Stimulated activated CD8-positive, alpha-beta memory T cell treated with anti-CD3 and anti-CD28 coated beads, Interleukin-4, amount 100 ng/mL, for 1 hour (primary cell): ENCODE measurements at places on chromosomes 6 and 20.

GRCh38 chr20:8837396-8837795 is 231.5 kb upstream of the PLCB4 start:
- no peak for DNase-seq

GRCh38 chr6:68653706-68654089 is 18.6 kb downstream of the ADGRB3 start:
- DNase-seq, result no peak

- no peak for DNase-seq
Measured at GRCh38 chr6:109093732-109094415, 772 bp downstream of the SESN1 start.

- no peak for DNase-seq
Measured at GRCh38 chr6:94130478-94130877, 711.1 kb upstream of the EPHA7 start.

DNA sequence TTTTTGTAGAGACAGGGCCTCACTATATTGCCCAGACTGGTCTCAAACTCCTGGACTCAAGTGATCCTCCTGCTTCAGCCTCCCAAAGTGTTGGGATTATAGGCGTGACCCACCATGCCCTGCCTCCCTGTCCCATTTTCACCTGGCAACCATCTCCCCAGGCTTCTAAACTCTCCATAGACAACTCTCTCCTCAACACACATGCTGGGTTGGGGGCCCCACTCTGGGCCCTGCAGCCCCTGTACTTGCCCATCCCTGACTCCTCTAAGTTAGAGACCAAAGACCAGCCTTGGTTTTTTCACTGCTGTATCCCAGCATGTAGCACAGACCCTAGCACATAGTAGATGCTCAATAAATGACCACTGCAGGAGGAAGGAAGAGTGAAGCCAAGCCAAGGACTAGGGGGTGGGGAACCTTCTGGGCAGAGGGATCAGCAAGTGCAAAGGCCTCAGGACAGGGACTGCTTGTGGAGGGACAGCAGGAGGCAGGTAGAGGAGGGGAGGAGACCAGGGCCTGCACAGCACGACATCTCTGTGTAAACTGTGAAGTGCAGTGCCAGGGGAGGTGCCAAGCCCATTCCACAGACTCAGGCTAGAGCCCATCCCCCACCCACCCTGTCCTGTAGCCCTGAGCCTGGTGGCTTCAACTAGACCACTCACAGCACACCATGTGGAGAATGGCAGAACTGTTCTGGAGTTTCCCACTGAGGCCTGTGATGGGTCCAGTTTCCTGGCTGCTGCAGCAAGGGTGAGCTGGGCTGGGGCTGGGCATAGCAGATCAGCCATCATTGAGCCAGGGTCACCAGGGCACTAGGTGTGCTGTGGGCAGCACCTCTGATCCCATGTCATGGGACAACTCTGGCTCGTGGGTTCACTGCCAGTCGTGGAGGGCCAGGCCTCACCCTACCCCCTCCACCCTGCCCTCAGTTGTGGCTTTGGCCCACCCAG is 3.4 kb upstream of the SRC start:
- DNase-seq, result no peak

GRCh38 chr6:5962794-5963193 is 43.9 kb downstream of the NRN1 start:
- no peak for DNase-seq

GRCh38 chr20:20503777-20504530 is 136.1 kb downstream of the INSM1 start:
- DNase-seq, result no peak

- no peak for DNase-seq
Measured at GRCh38 chr20:57638173-57638894, 18.1 kb upstream of the ZBP1 start.

DNA sequence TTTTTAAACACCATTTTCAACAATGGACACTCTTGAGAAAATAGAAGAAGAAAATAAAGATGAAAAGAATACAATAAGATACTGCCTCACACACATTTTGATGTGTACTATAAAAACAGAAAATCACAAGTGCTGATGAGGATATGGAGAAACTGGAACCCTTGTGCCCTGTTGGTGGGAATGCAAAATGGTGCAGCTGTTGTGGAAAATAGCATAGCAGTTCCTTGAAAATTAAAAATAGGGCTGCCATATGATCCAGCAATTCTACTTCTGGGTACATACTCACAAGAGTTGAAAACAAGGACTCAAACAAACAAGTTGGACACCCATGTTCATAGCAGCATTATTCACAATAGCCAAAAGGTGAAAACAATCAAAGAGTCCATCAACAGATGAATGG is 173.0 kb downstream of the KIF16B start:
- DNase-seq, result no peak

- no peak for DNase-seq
Measured at GRCh38 chr20:61435184-61435822, 183.2 kb downstream of the CDH4 start.

DNA sequence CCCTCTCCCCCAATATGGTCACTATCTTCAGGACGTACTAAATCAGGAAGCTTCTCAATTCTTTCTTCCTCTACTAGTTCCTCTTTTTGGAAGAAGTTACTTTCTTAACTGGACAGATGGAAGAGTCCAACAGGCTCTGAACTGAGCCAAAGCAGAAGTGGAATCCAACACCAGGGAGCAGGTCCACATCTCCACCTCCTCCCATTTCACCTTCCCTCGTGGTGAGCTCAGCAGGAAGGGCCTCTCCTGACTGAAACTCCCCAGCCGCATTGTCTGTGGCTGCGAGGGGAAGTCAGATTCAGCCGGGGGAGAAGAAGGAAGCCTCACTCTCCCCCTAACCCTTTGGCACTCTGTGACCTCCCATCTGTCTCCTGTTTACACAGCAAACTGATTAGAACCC is 63.8 kb upstream of the UST start:
- no peak for DNase-seq

DNA sequence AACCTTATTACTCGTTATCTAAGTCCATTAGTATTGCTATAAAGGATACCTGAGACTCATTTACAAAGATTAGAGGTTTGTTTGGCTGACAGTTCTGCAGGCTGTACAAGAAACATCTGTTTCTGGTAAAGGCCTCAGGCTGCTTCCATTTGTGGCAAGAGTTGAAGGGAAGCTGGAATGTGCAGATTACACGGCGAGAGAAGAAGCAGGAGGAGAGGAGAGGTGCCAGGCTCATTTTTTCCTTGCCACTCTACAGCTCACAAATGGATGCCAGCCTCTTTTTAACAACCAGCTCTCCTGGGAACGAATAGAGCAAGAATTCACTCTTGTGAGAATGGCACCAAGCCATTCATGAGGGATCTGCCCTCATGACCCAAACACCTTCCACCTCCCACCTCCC is 14.7 kb downstream of the CAP2 start:
- DNase-seq, result no peak

- DNase-seq, result no peak
Measured at GRCh38 chr20:62598761-62599194, 43.5 kb upstream of the SLCO4A1 start.

- DNase-seq, result no peak
Measured at GRCh38 chr6:18861204-18861603, 474.1 kb downstream of the RNF144B start.

DNA sequence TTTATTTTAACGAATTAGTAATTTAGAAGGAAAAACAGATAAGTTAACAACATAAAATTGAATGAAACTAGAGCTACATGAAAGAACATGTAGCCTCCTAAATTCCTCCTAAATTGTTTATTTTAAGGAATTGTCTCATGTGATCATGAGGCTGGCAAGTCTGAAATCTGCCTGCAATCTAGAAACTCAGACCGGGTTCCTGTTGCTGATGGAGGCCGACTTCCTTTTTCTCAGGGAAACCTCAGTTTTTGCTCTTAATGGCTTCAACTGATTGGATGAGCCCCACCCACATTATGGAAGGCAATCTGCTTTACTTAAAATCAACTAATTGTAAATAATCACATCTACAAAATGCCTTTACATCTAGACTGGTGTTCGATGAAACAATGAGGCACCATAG is 267.6 kb upstream of the PRND start:
- DNase-seq, result no peak

DNA sequence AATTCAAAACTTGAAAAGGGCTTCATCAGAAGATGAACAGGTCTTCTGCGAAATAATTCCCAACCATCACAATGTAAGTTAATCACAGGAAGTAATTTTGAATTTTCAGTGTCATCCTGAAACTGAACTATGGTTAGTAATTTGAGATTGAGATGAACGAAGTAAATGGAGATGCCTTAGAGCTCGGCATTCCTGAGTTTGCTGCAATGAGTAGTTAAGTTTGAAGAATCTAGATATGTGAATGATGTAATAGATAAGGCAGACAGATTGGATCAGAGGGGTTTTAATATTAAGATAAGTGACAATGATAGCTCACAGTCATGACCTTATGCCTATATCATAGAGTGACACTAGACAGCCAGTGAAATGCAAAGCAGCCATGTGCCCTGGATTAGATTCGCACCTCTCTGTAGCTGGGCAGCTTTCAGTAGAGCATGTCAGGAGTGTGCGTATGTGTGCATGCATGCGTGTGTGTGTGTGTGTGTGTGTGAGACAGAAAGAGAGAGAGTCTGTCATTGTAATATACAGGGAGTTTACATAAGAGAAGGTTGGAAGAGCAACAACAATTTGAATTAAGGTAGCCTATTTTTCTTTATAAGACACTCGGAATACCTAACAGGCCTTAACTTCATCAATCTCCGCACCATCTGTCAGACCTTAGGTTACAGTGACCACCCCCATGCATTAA is 233.0 kb downstream of the GMPR start:
- DNase-seq, result no peak

- DNase-seq, result no peak
Measured at GRCh38 chr6:49835140-49835539, 31.2 kb downstream of the CRISP1 start.

DNA sequence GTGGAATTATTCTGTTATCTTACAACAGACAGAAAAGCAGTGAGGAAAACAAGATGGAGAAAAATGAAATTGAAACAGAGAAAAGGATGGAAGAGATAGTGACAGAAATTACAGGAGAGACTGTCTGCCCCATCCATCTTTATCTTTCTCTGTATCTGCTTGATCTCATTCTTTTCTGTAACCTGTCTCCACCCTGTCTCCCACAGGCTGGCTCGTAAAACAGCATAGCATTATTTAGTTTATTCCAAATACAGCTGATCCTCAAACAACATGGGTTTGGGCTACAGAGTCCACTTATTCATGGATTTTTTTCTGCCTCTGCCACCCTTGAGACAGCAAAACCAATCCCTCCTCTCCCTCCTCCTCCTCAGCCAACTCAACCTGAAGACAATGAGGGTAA is 482.3 kb upstream of the JARID2 start:
- no peak for DNase-seq
